Right cardiac atrium (tissue), 5 donors: ENCODE measurements at places on chromosomes 2 and 18. TPM values are rescaled to one million over a fixed set of nuclear protein-coding genes. Genes with fewer than 3 reads are reported as not detected.

DNA sequence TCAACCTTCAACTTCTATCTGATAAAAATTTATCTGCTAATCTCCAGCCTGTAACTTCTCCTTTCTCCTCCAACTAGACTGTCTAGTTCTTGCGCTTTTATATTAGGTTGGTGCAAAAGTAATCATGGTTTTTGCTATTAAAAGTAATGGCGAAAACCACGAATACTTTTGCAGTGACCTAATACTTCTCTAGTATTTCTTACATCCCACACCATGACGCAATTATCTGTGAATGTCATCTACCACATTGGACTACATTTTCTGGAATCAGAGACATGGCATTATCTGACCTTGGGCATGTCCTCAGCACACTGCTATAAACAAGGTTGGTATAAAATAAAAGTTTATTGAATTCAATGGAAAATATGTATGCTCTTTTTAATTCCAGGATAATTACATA is 370.2 kb upstream of the LYPD1 start:
- DNase-seq, result no peak

DNA sequence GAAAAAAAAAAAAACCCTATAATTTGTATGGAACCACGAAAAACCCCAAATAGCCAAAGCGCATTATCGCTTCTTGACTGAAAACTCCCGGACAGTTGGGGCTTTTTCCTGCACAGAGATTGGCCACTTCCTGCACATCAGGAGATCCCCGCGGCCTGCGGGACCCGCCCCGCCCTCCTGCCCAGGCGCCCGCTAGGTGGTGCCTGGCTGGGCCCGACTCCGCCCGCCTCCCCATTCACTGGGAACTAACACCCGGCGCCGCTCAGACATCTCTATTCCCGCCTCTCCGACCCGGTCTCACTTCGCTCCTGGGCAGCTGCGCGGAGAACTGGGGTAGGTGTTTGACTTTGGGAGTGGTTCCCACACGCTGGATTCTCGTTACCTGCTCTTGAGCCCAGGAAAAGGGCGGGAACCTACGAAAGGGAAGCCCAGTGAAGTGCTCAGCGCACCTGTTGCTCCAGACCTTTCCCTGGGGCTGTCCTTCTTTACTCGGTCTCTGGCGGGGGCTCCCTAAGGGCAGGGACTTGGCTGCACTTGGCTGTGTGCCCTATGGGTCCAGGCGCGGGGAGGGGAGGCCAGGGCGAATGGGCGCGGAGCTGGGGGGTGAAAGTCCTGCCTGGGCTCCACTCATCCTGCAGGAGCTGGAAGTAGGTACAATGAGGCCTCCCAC is at the start of gene HMSD:
HMSD (plus strand) TSS at position 234 of the 670 bp plus-strand sequence. CDS start 4,155 bp downstream, outside the sequence.
- peak; percentile 80 for DNase-seq

DNA sequence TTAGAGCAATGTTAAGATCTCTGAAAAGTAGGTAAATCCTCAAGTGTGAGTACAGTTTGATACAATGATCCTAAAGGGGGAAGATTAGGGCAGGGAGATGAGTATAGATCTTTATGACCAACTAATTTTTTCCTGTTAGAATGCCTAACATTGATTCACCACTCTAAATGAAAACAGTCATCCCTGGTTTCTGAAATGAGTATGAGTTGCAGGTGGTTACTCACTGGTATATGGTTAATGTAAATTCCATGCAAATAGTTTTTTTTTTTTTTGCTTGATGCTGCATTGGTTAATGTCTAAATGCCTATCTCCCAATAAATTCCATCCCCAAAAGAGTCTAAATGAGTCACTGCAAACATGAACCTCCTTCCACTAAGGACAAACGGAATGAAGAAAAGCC is 55.0 kb upstream of the SERPINB2 start:
- no peak for DNase-seq

- DNase-seq, result no peak
Measured at GRCh38 chr2:224849264-224849663, 133.1 kb upstream of the CCDC195 start.

DNA sequence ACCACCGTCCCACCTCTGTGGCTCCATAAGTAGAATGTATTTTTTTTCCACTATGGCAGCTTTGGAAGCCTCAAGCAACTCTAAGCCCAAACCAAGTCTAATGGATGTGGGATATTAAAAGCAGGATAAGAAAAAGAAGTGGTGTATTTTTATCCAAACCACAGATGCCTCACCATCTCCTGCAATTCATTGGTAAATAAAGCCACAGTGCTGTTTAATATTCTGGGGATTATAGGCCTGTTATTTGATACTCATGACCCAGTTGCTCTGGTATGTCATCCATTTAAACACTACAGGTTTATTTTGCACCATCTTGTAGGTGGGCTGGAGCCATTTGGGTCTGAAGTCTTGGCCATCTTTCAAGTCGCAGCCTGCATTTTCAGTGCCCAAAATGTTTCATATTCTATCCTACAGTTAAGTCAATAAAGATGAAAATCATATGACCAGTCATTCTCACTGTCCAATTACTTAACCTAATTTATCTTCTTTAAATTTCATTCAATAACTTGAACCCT is 279.5 kb upstream of the EPHA4 start:
- DNase-seq, result no peak

DNA sequence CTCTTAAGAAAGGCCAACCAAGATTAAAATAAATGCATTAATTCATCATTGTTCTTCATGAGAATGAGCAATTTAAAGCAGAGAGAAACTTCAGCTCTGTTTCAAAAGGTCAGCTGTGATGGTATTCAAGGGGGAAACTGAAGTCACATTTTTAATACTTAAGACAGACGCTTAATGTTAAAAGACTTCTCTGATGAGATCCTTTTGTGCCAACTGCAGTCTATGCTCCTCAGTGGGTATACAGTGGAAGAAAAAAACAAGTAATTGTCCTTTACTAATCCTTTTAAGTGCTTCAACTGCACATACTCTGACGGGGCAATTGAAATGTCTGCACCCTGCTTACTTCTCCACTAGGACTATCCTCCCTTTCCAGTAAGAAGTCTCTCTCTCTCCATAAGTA is 309.7 kb downstream of the GULP1 start:
- no peak for DNase-seq

DNA sequence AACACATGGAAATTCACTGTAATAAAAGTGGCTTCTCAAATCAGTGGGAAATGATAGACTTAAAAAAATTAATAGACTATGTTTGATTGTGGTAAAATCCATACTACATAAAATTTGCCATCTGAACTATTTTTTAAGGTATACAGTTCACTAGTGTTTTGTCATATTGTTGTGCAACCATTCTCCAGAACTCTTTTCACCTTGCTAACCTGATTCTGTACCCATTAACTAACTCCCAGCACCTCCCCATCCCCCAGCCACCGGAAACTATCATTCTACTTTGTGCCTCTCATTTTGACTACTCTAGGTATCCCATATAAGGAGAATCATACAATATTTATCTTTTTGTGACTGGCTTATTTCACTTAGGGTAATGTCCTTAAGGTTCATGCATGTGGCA is 153.3 kb downstream of the PTPRM start:
- DNase-seq, result no peak

DNA sequence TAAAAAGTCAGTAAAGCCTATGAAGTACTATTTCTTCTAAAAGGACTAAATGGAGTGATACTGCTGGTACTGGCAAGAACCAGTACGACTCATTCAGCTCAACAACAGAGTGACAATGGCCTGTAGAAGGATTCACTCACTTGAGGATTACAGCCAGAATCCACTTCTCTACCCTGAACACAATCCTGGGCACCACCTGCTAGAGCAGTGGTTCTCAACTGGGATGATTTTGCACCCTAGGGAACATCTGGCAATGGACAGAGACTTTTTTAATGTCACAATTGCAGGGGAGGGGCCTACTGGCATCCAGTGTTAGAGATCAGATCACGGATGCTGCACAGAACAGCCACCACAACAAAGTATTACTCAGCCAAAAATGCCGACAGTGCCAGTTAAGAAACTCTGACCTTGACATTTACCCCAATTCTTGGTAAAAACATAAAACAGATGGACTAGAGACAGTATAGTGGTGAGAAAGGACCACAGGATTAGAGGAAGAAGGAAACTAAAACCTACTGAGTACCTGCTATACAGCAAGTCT is 5.0 kb downstream of the SPIRE1 start:
- DNase-seq, result no peak

- DNase-seq, result no peak
Measured at GRCh38 chr2:67290451-67291290, 106.5 kb upstream of the ETAA1 start.

Gene NYAP2
- polyA plus RNA-seq, result not detected

Gene UGT1A10
- polyA plus RNA-seq, result not detected

Gene MYO3B
- polyA plus RNA-seq, result not detected

Gene EGR4
- polyA plus RNA-seq, result 0.48 TPM

Gene SULT1C4
- polyA plus RNA-seq, result 5.2 TPM

Gene RGPD5
- 8.9 TPM for polyA plus RNA-seq
